ENCODE measurements at places on chromosomes 4 and X.

- ATAC-seq: no peak
Measured at GRCh38 chr4:127668770-127669169, 36.0 kb downstream of the INTU start.

DNA sequence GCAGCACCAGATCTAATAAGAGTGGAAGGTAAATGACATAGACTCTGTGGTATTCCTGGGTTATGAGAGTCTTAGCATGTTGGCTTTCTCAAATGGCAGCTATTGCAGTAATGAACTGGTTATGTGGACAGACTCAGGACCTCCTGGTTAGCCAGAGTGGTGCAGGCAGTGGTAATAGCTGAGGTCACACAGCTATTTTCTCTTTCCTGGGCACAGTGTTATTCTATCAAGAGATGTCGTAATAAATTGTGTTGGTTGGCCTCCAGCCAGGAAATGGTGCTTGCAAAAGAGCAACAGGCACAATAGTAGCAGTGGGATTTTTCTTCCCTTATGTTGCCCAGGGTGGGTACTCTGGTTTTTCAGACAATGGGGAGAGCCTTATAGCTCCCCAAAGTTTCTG is 279.2 kb upstream of the FGF16 start:
- no peak for ATAC-seq

DNA sequence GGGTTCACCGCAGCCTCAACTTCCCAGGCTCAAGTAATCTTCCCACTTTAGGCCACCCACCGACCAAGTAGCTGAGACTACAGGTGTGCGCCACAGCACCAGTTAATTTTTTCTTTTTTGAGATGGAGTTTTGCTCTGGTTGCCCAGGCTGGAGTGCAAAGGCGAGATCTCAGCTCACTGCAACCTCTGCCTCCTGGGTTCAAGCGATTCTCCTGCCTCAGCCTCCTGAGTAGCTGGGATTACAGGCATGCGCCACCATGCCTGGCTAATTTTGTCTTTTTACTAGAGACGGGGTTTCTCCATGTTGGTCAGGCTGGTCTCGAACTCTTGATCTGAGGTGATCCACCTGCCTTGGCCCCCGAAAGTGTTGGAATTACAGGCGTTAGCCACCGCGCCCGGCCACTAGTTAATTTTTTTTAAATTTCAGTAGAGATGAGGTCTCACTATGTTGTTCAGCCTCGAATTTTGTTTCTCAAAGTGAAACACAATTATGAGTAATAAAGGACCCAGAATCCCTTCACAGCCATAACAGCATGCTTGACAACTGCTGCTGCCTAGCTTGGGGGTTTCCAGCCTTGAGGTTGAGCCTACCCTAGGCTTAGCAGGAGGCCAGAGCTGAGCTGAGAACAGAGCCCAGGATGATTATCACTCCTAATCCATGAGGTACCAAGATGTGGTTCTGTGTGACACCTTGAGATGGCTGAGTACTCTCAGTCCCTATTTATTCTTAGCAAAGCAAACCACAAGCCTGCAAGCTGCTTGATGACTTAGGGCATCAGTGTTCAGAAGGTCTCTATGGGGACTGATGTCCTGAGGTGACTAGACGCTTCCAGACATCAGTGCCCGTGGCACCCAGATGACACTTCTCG is 41.6 kb upstream of the NKRF start:
- ATAC-seq: peak; percentile 98

DNA sequence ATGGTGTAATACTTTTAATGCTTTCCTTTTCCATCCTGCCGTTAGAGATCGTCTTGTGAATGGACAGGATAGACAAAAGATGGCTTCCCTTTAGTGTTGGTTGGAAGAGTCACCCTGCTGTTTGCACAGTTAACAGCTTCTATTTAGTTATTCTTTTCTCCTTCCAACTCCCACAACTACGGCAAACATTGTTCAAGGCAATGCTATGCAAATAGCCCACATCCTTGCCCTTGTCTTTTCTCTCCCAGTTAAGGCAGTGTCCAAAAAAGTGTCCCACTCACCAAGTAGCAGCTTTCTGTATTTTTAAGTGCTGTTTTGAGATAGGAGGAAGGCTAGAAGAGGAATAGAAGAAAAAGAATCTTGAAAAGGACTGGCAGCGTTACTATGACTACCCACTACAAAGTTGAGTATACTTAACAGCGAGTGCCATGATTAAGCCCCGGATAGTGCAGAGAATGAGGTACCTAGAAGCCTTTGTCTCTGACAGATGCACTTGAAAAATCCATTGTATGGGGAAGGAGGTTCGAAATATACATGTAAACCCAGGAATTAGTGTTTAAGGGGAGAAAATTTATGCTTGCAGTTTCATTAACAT is 12.1 kb upstream of the RUFY3 start:
- no peak for ATAC-seq

DNA sequence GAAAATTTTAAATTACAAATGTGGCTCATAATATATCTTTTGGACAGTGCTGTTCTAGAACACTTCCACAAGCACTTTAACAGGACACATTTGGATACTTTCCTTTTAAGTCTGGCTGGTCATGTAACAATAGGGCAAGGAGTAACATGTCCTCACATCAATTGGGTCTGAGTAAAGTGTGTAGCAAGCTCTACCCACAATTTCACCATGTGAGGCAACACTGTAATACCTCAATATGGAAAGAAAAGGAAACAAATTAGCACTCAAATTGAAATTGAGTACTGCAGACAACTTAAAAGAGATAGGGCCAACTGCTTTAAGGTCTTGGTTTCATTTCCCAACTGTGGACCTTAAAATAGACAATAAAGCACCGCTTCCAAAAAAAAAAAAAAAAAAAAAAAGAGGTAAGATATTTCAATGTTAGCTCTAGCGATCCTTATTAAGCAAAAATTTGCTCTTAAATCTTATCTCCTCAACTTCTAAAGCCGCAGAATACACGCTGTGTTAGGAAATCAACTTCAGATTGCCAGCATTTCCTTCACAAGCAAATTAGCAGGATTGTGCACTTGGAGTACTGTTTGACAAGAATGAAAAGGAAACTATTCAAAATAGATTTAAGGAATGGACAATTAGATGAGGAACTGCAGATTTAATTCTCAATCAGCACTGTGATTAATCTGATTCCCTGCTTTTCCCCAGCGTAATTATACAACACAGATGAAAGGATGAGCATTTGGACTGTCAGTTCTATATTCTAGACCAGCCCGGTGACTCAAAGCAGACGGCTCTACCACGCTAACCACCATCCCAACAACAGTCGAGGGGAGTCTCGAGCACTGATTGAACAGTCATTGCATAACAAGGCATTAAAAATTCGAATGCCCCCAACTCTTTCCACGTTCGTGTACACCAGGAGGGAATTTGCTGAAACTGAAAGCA is 1.6 kb downstream of the CASK start:
- ATAC-seq: peak; percentile 46
